Naive B cell (primary cell): ENCODE measurements at places on chromosomes 3 and 15.

- no peak for DNase-seq
Observed at GRCh38 chr15:94379986-94380385, 148.6 kb downstream of the MCTP2 start.

GRCh38 chr3:167711439-167711838, 23.3 kb downstream of the PDCD10 start:
- DNase-seq, result no peak

DNA sequence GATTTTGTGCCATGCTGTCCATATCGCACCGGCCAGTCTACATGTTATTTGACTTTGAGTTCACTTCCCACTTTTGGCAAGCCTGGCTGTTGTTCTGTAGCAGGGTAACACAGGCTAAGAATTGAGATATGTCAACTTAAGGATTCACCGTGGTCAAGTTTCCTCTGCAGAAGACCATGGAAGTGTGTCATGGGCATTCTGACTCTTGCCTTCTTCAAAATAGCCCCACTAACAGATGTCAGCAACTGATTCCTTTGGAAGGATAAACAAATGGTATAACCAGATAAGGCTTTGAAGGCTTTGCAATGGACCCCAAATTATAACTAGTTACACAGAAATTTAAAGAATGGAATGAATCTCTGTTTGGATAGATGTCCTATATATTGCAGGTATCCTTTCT, 20.1 kb upstream of the CD47 start:
- no peak for DNase-seq

GRCh38 chr15:68431792-68432401, at the start of gene ITGA11:
Gene ITGA11 (minus strand): TSS chr15:68432163. CDS start chr15:68432066, 97 bp downstream.
- DNase-seq, result no peak

GRCh38 chr15:71957026-71957425, 146.7 kb downstream of the NR2E3 start:
- no peak for DNase-seq

GRCh38 chr15:96107916-96108315, 222.6 kb upstream of the NR2F2 start:
- DNase-seq, result no peak

GRCh38 chr3:3241596-3241995, 62.1 kb upstream of the CRBN start:
- DNase-seq, result no peak

GRCh38 chr3:110101361-110101760, 764.0 kb upstream of the DPPA4 start:
- no peak for DNase-seq

DNA sequence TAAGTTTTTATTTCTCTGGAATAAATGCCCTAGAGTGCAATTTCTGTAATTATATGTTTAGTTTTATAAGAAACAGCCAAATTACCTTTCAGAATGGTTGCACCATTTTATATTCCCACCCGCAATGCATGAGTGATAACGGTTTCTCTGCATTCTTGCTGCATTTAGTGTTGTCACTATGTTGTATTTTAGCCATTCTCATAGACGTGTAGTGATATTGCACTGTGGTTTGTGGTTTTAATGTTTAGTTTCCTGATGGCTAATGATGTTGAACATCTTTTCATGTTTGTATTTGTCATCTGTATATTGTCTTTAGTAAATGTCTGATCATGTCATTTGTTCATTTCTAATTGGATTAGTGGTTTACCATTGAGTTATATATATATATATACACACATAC, 73.0 kb upstream of the GOLIM4 start:
- no peak for DNase-seq

GRCh38 chr15:30903497-30904187, at the start of gene FAN1:
Gene FAN1 (plus strand): TSS chr15:30903915. CDS start chr15:30904664, 749 bp downstream.
- peak; percentile 56 for DNase-seq

DNA sequence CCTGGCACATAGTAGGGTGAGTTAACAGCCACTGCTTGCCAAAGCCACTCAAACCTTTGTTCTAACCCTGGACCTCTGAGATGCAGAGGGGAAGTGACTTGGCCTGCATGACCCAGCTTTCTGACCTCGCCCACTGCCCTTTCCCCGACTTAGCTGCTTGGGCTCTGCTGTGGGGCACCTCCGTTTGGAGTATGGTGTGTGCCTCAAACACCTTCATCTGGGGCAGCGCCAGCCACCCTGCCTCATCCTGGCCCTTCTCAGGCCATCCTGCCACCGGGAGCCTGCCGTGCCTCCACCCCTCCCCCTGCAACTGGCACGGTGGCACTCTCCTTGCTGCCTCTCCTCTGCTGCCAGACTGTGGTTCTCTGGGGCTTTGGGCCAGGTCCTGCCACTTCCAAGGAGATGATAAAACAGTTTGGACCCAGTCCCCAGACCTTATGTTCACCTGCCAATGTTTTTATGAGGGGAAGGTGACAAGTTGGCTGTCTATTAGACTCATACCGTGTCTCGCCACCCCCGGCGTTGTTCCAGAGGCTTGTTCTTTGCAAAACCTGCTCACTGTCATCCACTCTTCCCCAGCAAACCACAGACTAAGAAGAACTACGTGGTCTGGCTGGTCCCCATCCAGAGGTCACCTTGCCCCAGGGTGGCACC, 32.2 kb downstream of the SLC6A6 start:
- no peak for DNase-seq

GRCh38 chr3:31765871-31766270, 215.2 kb downstream of the OSBPL10 start:
- DNase-seq, result no peak

DNA sequence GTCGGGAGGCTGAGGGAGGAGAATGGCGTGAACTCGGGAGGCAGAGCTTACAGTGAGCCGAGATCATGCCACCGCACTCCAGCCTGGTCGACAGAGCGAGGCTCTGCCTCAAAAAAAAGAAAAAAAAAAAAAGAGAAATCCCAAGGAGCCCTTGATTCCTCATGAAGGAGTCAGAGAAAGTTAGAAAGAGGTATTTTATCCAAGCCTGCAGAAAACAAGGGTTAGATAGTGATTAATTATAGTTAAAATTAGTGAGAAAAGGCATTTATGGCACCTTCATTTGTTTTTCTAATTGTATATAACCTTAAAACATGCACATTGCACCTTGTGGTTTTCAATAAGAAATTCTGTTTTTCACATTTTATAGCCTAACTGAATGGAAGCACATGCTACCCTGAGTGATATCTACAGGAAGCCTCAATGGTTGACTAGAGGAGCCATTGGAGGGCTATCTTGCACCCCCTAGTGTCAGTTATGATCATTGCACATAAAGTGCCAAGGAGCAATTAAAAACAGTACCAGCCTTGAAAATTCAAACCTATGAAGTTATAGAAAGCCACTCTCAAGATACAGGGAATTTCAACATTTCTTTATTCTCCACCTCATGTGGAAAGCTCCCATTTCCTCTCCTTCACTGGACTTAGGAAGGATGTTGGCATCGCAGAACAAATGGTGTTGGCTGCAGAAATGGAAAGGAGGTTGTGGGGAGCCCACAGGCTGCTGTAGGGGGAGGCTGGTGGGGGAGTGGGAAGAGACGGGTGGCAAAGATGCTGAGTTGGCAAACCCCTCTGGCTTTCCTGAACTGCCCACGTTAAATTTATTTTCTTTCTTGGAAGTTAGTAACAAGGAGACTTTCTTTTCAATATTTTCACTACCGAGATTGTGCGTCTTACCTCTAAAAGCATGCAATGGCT, 48.5 kb downstream of the ITGA11 start:
- peak; percentile 20 for DNase-seq

DNA sequence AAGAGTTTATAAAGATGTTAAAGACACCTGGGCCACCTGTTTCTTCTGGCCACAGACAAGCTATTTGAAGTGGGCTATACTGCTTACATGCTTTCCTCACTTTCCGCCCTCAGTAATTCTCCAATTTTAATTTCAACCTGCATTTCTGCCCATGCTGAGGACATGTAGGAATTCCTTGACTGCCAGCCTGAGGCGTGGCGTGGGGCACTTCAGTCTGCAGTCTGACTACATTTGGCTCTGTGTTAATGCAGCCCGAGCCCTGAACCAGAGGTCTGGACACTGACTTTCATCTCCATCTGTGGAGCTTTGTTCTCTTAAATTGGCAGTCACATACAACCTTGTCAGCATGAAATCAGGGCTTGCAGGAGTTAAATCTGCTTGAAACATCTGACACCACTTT, 8.5 kb downstream of the UQCC5 start:
- DNase-seq, result no peak

- DNase-seq, result no peak
Observed at GRCh38 chr3:34203386-34203785, 405.0 kb downstream of the PDCD6IP start.

GRCh38 chr15:40102897-40103858, 5.5 kb downstream of the BMF start:
- no peak for DNase-seq

DNA sequence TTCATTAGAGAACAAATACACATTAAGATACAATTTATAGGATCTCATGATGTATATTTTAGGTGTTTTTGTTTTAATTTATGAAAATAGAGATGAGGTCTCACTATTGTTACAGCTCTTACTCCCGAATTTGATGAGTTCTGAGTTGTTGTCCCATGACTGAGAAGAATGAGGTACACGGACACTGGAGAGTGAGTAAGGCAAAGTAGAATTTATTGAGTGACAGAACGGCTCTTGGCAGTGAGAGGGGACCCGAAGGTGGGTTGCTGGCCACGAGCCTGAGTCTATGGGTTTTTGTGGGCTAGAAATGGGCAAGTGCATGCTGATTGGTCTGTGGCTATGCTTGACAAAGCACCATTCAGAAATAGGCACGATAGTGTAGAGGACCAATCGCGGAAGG, 3.1 kb upstream of the RNF168 start:
- DNase-seq, result no peak

GRCh38 chr15:26623071-26623470, 149.8 kb downstream of the GABRB3 start:
- DNase-seq, result no peak
